Osteocyte (in vitro differentiated cells): ENCODE measurements at places on chromosomes 11 and 22. TPM values are rescaled to one million over a fixed set of nuclear protein-coding genes. Genes with fewer than 3 reads are reported as not detected.

DNA sequence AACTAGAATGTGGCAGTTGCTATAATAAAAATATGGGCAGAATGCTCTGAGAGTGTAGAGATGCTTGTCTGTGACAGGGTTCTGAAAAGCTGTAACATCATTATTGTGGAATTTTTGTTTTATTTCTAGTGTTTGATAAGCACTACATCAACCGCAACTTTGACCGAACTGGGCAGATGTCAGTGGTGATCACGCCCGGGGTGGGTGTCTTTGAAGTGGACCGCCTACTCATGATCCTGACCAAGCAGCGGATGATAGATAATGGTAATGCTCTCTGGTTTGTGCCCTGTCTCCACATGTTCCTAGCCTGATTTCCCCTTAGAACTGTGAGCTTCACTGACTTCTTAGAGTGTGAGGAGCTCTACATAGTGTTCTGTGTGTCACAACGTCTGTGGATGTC, 48.8 kb downstream of the DEPDC5 start:
- H3K36me3 ChIP-seq: peaks cover 50% of the 10 kb centered on the region
- DNase-seq: no peak
- no peak overlapping the region for H3K4me3 ChIP-seq
- H3K27me3 ChIP-seq: no peaks in the 10 kb centered on the region
- no peak overlapping the region for H3K27ac ChIP-seq
- no peaks in the 10 kb centered on the region for H3K4me1 ChIP-seq

RTN4R gene
- total RNA-seq: 1.5 and 2.1 TPM in 2 replicates

CWC15 gene
- total RNA-seq: 58.9 and 60.3 TPM in 2 replicates

MPPED2 gene
- total RNA-seq: not detected in 2 replicates

GRCh38 chr11:1586699-1587098, 1.6 kb upstream of the KRTAP5-1 start:
- peaks cover 21% of the 10 kb centered on the region for H3K27me3 ChIP-seq
- no peak for DNase-seq
- H3K27ac ChIP-seq: no peak overlapping the region
- H3K36me3 ChIP-seq: no peaks in the 10 kb centered on the region

DNA sequence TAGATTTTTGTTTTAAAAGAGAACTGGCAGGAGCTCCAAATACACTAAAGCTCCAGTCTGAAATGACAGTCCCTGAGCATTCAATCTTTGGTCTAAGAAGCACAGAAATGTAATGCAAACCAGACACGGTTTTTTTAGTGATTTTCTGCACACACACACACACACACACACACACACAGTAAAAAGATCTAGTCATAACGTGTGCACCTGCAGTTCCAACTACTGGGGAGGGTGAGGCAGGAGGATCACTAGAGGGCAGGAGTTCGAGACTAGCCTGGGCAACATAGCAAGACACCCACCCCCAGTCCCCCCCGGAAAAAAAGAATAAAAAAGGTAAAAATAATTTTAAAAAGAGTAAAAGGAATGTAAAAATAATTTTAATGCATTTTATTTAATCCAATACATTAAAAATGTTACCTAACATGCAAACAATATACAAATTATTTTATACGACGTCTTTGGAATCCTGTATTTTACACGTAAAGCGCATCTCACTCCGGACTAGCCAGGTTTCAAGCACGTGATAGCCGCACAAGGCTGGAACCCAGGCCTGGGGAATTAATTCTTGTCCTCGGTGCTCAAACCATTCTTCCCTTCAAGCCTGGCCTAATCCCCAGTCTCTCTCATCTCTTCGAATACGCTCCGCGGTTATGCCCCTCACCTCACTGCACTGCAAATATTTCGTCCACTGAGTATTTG, 762 bp upstream of the TBC1D22A start:
- H3K4me1 ChIP-seq: peaks cover 38% of the 10 kb centered on the region
- H3K36me3 ChIP-seq: no peaks in the 10 kb centered on the region
- DNase-seq: no peak
- H3K27ac ChIP-seq: peak overlapping the region; percentile 100
- H3K4me3 ChIP-seq: peak overlapping the region; percentile 100
- H3K27me3 ChIP-seq: no peaks in the 10 kb centered on the region

- DNase-seq: no peak
- H3K4me3 ChIP-seq: no peak overlapping the region
- no peaks in the 10 kb centered on the region for H3K4me1 ChIP-seq
Observed at GRCh38 chr22:33090836-33091235, 32.7 kb upstream of the SYN3 start.

TRIM66 gene
- 10.0 and 10.2 TPM in 2 replicates for total RNA-seq

OR5A1 gene
- total RNA-seq: not detected in 2 replicates

GRCh38 chr11:11789735-11790369, 51.9 kb upstream of the USP47 start:
- no peaks in the 10 kb centered on the region for H3K36me3 ChIP-seq
- no peak overlapping the region for H3K27ac ChIP-seq
- no peaks in the 10 kb centered on the region for H3K4me1 ChIP-seq

DNA sequence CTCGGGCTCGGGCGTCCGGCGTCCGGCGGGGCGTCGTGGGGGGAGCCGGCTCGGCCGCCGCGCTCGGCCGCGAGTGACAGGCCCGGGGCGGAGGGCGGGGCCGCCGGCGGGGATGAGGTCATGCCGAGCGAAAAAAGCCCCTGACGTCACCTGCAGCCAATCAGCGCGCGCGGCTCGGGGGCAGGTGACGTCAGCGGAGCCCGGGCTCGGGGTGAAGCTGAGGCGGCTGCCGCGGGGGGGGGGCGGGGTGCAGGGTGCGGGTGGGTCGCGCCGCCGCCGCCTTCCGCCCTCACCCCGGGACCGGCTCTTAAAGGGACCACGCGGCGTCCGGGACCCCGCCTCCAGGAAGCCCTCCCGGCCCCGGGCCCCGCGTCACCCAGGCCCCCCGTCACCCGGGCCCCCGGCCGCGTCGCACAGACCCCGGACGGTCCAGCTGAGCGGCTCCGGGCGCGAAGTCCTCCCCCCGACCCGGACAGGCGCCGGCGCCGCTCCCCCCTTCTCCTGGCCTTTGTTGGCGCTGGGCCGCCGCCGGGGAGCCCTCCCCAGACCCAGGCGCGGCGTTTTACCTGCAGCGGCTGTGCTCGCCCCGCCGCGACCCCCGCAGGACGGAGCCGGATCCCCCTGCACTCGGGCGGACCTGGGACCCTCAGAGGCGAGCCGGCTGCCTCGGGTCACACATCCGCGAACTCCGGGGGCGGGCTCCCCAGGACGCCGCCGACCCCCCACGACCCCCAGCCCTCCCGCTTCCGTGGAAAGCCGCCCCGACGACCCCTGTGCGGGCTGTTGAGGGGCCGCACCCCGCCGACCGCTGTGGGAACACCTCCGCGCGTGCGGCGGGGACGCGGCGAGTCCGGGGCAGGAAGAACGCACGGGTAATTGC, at the start of gene DUSP8:
Gene DUSP8 (minus strand): TSS at position 75 of the 880 bp plus-strand sequence. CDS start 6,445 bp downstream, outside the sequence.
- H3K27me3 ChIP-seq: peaks cover 3% of the 10 kb centered on the region
- peaks cover 20% of the 10 kb centered on the region for H3K4me1 ChIP-seq
- DNase-seq: peak; percentile 96
- no peaks in the 10 kb centered on the region for H3K36me3 ChIP-seq

GRCh38 chr22:33984656-33985285, 64.5 kb upstream of the LARGE1 start:
- H3K27me3 ChIP-seq: no peaks in the 10 kb centered on the region
- H3K36me3 ChIP-seq: no peaks in the 10 kb centered on the region
- DNase-seq: no peak
- no peak overlapping the region for H3K27ac ChIP-seq
